ENCODE measurements at places on chromosomes 1 and 21.
A peak's percentile ranks its signal among the peaks of the same experiment; 100 is the strongest.

DNA sequence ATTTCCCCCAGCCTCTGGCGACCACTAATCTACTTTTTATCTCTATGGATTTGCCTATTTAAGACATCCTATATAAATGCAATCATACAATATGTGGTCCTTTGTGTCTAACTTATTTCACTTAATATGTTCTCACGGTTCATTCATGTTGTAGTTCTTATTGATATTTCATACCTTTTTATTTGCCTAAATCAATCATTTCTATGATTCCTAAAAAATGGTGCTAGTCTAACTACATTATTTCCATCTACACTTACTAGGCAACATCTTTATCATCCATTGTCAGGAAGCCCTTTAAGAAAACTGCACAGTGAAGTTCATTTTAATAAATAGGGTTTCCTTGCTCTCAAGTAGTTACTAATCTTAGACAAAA is 380 bp upstream of the FBXO28 start:
- no peak for DNase-seq

- DNase-seq = peak; percentile 75
Observed at GRCh38 chr1:46246548-46247435, 771 bp upstream of the RAD54L start.

DNA sequence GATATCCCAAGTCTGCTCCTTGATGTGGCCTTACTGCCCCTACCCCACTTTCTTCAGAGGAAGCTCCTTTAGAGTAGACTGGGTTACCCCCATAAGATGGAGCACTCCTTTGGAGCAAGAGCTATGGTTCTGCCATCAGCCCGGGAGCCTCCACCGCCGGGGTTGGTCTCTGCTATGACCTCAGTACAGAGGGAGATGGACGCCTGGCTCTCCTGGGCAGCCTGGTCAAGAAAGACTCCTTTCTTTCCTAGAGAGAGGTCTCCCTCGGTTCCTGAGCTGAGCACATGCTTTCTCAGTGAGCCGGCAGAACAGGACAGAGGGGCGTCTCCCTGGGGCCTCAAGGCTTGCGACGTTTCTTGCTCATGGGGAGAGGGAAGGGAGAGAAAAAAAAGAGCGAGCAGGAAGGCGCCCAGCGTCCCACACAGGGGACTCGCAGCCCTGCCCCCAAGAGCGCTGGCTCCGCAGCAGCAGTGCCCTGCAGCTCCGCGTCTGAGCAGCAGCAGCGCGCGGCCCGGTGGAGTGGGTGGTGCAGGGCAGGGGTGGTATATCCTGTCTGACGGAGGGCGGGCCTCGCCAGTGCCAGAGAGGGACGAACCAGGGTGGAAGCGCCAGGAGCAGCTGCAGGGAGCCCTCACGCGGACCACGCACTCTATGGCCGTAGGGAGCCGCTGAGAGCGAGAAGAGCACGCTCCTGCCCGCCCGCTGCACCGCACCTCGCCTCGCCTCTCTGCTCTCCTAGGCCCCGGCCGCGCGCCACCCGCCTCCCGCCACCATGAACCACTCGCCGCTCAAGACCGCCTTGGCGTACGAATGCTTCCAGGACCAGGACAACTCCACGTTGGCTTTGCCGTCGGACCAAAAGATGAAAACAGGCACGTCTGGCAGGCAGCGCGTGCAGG is at the start of gene PKP1:
PKP1 (plus strand) TSS at position 576 of the 899 bp plus-strand sequence; CDS start at position 773, 197 bp downstream.
- no peak for DNase-seq

DNA sequence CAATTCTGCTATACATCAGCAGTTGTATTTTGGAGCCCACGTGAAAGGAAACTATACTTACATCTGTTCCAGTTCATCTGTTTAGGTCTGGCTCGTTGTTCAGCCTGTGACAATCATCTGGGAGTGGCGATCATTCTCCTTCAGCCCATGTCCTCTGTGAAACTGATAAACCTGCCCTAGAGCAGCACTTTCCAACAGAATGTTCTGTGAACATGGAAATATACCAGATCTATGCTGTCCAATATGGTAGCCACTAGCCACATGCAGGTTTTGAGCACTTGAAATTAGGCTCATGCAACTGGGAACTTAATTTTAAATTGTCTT is 24.5 kb upstream of the COQ8A start:
- DNase-seq = no peak

DNA sequence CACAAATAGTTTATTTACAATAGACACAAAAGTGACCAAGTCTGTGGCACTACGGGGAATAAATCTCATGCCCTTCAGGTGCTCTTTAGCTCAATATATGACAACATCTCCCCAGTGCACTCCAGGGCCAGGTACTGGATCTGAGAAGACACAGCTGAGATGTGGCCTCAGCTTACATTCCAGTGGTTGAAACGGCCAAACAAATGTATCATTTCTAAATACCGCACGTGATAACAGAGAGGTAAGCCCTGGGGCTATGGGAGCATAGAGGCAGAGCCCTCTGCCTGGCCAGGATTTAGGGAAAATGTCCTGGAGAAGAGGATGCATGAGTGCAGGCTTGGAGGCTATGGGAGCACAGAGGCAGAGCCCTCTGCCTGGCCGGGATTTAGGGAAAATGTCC is 630.5 kb downstream of the SMYD3 start:
- no peak for DNase-seq

- DNase-seq = no peak
Observed at GRCh38 chr1:38814984-38815464, 44.5 kb downstream of the RRAGC start.

- no peak for DNase-seq
Observed at GRCh38 chr1:169468982-169469381, 16.8 kb downstream of the SLC19A2 start.

DNA sequence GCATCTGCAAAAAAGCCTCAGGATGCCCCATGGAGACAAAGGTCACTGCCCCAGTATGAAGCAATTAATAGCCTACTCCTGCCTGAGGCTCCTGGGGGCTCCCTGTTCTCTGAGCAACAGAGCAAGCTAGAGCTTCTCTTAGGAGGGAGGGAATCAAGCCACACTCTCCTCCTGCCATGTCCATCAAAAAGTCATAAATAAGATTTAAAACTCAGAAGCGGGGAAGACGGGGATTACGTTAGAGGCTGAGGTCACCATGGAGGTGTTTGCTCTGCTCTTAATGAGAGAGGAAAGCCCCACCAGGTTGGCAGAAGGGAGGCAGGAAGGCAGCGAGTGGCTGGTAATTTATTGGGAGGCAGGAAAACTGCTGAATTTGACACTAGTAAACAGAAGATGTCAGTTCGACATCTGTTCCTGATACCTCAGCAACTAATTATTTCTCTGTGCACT is 98.4 kb upstream of the TNR start:
- no peak for DNase-seq

DNA sequence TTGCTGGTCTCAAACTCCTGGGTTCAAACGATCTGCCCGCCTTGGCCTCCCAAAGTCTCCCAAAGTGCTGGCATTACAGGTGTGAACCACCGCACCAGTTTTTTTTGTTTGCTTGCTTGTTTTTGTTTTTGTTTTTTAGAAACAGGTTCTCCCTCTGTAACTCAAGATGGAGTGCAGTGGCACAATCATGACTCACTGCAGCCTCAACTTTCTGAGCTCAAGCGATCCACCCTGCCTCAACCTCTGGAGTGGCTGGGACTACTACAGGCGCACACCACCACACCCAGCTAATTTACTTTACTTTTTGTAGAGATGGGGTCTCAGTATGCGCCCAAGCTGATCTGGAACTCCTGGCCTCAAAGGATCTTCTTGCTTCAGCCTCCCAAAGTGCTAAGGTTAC is 47.3 kb upstream of the USP1 start:
- no peak for DNase-seq

- no peak for DNase-seq
Observed at GRCh38 chr21:34912022-34912945, 136.8 kb downstream of the RUNX1 start.

Measured in SK-N-SH (cell line).